ENCODE measurements at places on chromosomes 5 and 9.

DNA sequence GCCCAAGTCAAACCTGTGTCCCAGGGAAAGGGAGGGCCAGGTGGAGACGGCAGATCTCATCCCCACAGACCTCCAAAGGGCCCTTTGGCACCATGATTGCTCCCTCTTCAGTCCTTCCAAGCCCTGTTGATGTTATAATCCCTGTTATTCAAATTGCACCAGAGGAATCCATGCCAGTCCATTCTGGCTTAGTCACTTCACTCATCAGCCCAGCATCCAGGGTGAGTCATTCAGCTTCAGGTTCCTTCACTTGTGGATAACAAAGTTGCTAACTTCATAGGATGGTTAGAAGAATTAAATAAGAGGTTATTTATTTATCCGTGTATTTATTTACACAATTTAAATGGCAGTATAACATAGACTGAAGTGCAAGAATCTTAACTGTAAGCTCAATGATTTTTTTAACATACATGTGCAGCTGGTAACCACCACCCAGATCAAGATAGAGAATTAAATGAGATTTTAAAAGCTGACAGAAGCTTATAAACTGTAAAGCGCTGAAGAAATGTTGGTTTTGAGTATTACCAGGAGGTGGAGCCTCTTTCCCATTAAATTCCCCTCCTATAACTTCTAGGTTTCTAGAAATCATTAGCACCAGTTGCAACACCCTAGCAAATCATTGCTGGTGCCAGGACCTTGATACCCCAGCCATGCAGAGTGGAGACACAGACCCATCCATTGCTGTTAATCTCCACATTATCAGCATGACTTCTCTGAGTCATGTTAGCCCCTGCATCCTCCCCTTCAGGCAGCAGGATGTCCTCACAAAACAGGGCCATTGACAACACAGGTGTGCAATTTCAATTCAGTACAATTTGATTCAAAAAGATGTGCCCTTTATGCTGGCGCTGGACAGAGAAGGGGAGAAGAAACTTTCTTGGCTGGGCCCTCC lies 77.4 kb downstream of the SEC61B start:
- no peak for DNase-seq

- no peak for DNase-seq
Observed at GRCh38 chr5:91272858-91273257, 110.3 kb downstream of the ARRDC3 start.

GRCh38 chr5:67214707-67215447 lies 18.3 kb upstream of the CD180 start:
- no peak for DNase-seq

GRCh38 chr5:52727576-52727975 lies 60.1 kb upstream of the ITGA1 start:
- DNase-seq: no peak

GRCh38 chr5:14097998-14098471 lies 45.1 kb upstream of the TRIO start:
- no peak for DNase-seq

- DNase-seq: no peak
Observed at GRCh38 chr5:81187885-81188284, 45.2 kb upstream of the CKMT2 start.

GRCh38 chr9:81408951-81409350 lies 280.4 kb downstream of the TLE1 start:
- DNase-seq: no peak

DNA sequence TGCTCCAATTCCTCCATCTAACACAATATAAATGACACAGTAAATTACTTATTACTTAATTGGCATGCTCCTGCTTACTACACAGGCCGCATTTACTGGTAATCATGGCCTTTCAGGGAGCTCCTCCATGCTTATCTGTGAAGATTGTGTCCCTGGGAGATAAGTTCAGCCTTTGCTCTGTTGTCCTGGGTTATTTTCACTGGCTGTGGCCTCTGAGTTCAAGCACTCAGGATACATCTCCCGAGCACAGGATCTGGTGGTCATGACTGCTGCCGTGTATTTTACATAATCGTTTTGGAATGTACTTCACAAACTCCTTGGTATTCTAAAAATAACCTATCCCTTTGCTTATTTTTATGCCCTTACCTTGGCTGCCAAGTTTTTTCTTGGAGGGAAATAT lies 215.7 kb downstream of the ICE1 start:
- DNase-seq: no peak

- no peak for DNase-seq
Observed at GRCh38 chr9:116587919-116588318, 99.2 kb upstream of the TRIM32 start.

DNA sequence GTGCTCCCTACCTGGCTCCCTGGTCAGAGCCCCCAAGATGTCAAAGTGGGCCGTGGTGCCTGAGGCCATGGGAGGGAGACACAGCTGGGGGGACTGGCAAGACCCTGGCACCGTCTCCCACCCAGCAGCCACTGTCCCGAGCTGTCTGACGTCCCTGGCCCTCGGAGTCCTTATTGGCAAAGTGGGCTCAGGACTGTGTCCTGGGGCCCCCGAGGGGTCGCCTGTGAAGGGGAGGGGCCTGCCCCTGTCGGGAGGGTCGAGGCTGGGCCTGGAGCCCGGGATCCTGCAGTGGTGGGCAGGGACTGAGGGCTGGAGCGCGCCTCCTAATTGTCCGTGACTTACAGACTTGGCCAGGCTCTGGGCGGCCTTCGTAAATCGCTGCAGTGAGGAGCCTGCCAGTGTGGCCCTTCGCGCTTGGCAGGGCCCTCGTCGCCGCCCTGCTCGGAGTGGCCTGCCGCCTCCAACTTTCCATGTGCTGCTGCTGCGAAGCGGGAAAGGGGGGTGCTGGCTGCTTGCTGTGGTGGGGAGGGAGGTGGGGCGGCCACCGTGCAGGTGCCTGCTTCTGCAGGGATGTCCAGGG lies 13.7 kb downstream of the MYMK start:
- no peak for DNase-seq

GRCh38 chr5:117652036-117652957 lies 1077.7 kb upstream of the SEMA6A start:
- DNase-seq: no peak

DNA sequence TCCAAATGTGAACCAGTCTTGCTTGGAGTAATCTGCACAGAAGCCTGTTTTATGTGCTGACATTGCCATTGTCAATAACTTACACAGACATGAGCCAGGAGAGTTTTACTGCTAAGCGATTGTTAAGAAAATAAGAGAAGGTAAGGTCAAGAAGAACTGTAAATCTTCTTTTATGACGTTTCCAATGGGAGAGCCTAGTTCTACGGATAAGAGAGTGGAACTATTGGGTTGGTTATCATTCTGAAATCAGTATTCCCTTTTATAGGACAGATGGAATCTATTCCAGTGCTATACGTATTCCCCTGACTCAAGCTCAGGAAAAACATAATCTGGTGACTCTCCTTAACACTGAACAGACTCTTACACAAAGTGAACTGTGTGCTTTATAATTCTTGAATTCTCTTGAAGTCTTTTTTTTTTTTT lies 137.9 kb upstream of the OTULINL start:
- DNase-seq: no peak

- DNase-seq: no peak
Observed at GRCh38 chr5:1031306-1031959, 22.8 kb downstream of the NKD2 start.

DNA sequence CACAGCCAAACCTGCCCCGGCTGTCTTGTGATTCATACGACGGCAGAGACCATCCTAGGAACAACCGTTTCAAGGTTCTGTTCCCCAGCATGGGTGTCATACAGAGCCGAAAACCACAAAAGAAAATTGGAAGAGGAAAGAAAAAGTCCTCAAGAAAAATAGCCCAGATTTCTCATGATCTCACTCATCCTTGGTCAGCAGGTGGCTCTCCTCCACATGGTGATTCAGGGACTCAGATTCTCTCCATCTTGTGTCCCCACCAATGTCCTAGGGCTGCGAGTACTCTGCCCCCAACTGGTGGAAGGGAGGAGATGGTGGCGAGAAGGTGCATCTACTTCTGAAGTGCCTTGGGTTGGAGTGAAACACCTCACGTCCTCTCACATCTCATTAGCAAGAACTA lies 25.6 kb downstream of the PDZD2 start:
- no peak for DNase-seq

- DNase-seq: no peak
Observed at GRCh38 chr9:23375511-23375910, 450.5 kb downstream of the ELAVL2 start.

- DNase-seq: no peak
Observed at GRCh38 chr5:31023105-31023504, 170.4 kb upstream of the CDH6 start.

DNA sequence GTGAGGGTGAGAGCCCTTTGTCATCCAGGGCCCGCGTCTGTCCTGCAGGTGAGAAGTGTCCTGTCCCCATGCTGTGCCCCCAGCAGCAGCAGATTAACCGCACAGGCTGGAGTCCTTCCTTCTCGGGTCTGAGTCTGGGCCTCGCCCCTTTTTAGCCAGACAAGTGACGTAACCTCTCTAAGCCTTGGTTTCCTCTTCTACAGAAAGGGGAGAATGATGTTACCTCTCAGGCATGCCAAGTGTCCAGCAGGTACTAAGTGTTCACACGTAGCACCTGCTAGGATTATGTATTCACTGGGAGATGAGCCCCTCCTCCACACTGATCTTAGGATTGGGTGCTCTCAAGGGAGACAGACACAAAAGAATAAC lies 6.9 kb downstream of the NEURL1B start:
- no peak for DNase-seq

GRCh38 chr9:11968631-11969030 lies 724.6 kb upstream of the TYRP1 start:
- DNase-seq: no peak

DNA sequence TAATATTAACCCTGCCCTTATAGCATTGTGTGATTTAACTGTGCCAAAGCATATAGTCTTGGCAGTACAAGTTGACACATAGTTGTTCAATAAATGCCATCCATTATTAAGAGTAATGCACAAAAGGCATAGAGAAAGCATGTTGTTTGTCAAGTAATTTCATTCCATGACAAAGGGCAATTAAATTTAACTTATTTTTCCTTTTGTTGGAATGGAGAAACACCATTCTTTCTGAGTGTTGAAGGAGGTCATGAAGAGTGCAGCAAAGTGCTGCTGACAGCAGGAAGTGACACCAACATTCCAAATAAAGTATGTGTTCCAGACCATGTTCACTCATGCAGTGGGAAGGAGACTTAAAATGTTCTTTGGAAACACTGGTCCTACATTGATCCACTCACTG lies 29.1 kb downstream of the ANKDD1B start:
- no peak for DNase-seq

- DNase-seq: no peak
Observed at GRCh38 chr5:154316223-154316935, 125.8 kb downstream of the GALNT10 start.

DNA sequence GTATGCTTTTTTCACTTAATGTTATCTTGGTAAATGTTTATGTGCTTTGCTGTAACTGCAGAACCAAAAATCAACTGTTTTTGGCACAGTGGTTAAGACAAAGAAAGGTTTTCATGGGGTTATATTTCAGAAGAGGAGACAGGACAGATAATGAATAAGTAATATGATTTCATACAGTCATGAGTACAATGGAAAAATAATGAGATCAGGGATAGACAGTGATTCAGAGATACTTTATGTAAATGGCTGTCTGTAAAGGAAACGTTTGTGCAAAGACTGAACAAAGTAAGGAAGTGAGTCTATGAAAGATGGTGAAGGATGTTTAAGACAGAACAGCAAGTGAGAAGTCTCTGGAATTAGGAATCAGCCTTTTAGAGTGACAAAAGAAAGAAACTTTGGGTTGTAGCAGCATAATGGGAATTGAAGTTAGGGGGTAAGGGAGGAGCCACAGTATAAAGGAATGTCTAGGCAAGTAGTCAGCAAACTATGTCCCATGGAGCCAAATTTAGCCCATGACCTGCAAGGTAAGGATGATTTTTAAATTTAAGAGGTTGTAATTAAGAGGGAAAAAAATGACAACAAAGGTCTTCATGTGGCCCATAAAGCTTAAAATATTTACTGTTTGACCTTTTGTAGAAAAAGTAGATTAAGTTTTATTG lies 55.0 kb downstream of the TNPO1 start:
- no peak for DNase-seq

- DNase-seq: no peak
Observed at GRCh38 chr9:31347082-31347617, 1037.3 kb upstream of the ACO1 start.

DNA sequence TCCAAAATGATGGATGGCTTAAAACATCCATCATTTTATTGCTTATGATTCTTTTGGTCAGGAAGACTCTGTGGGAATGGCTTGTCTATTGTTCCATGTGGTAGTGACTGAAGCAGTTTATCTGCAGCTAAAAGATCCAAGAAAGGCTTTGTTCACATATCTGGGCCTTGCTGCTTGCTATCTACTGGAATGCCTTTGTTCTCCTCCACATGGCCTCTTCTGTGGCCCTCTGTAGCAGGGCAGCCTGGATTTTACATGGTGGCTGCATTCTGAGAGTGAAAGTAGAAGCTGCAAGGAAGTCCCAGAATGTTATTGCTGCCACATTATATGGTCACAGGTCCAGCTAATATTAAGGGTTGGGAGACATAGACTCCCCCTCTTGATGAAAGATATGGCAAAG lies 35.1 kb downstream of the DMXL1 start:
- no peak for DNase-seq

DNA sequence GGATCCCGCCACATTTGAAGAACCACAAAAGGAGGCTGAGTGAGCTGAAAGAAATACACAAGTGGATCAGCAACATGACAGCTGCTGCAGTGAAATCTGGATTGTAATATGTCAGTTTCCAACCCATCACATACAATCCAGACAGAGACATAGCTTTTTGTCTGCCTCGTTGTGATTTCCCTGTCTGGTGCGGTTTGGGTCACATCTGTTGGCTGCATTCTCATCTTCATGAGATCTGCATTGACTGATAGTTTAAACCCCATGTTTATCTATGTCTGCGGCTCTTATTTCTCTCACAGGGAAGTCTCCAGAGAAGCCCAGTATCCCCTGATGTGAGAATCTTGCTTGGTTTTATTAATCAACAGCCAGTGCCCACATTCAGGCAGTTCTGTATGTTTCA lies 403.1 kb upstream of the ZNF608 start:
- no peak for DNase-seq

GRCh38 chr9:123561046-123561445 lies 205.0 kb downstream of the CRB2 start:
- DNase-seq: no peak

GRCh38 chr9:33415501-33416038 lies 13.2 kb upstream of the AQP7 start:
- DNase-seq: no peak

DNA sequence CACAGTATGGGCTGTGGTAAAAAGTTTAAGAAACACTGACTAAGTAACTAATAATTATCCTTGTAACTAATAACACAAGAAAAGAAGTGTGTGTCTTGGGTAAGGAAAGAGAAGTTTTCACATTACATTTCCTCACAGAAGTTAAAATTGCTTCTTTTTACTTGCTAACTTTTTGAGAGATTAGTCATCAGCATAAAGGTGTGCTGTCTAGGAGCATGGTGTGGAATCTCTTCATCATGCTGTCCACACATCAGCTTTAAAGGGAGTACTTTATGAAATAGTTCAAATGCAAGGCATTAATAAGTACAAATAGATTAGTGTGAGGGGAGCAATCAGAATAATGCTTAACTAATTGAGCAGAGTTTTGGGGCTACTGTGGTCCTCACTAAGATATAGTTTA lies 29.8 kb downstream of the WDR36 start:
- DNase-seq: no peak

GRCh38 chr9:35570709-35571504 lies 34.2 kb upstream of the TESK1 start:
- no peak for DNase-seq
